ENCODE measurements at places on chromosomes 1 and 21.

GRCh38 chr1:111751906-111752575 is 3.7 kb upstream of the DDX20 start:
- DNase-seq = peak; percentile 32

GRCh38 chr1:168179438-168180147 is 831 bp downstream of the TIPRL start:
- DNase-seq = no peak

GRCh38 chr21:36047139-36047538 is 13.2 kb downstream of the SETD4 start:
- no peak for DNase-seq

DNA sequence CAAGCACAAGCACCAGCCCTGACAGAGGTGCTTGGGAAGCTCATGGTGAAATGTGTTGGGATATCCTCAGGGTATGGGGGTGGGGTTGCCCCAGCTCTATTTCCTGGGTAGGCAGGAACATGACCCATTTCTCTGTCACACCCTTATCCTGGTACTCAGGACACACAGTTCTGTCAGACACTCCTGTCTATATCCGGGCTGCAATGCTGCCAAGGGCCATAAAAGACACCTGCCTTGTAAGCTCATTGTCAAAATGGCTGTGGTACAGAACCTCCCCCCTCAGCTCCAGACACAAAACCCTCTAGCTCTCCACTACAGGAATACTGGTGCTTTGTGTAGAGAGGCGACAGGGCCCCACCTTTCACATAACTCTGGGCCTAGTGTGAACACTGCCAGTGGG is 636.7 kb downstream of the PLA2G4A start:
- no peak for DNase-seq

- DNase-seq = no peak
Measured at GRCh38 chr1:206476591-206476990, 6.3 kb downstream of the IKBKE start.

DNA sequence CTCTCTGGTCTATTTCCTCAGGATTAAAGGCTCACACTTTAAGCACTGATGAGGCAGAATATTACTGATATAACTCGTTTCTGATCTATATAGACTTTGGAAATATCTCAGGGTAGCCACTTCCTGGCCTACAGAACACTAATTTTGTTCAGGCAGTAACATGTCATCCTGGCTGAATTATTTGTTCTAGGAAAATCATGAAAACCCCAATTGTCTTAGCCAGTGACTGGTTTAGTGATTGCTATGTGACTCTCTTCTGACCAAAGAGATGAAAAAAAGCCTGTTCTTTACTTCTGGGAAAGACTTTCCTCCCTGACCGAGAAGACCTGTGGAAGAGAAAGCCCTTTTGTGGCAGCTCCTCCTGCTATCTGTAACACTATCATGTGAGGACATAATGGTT is 453.7 kb downstream of the SETD4 start:
- no peak for DNase-seq

DNA sequence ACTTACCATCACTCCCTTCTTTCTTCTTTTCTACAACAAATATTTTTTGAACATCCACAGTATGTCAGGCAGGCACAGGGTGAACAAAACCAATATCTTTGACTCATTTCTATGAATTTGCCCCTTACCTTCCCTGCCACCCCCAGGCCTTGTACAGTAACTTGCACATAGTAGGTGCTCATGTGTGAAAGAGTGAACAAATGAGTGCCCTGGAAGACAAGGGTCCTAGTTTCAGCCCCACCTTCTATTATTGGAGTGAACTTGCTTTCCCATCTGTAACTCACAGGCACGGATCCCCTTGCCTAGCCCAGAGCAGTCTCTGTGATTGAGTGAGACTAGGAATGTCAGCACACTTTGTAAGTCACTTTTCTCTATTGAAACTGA is 12.8 kb downstream of the ZDHHC18 start:
- no peak for DNase-seq

- no peak for DNase-seq
Measured at GRCh38 chr1:8571200-8571984, 246.0 kb downstream of the RERE start.

DNA sequence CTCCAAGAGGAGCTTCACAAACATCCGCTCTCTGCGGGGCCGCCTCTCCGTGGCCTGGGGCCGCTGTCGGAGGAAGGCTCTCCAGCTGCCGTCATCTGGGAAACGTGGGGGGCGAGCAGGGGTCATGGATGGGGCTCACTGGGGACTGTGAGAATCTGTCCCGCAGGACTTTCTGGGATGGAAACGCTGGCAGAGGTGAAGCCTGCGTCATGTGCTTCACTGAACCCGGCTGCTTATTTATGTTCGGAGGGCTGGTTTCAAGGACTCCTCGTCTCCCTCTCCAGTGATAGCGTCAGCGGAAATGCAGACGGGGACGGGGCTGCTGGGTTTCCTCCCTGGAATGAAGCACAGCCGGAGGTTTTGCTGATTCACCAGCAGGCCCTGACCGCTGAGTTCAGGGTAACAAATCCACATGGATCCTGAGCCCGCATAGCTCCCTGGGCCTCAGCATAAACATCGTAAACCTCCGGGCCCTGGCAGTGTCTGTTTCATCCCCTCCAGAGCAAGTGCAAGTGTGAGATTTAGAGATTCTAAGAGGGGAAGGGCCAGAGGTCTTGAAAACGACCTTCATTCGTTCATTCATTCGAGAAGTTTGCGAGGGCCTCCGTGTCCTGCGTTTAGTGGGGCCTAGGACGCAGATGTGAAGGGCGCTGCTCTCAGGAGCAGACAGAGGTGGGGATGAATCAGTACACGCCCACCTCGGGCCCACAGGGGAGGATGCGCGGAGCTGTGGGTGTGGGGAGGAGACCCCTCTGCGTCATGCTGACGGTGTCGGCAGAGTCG is 7.0 kb upstream of the POFUT2 start:
- DNase-seq = no peak

DNA sequence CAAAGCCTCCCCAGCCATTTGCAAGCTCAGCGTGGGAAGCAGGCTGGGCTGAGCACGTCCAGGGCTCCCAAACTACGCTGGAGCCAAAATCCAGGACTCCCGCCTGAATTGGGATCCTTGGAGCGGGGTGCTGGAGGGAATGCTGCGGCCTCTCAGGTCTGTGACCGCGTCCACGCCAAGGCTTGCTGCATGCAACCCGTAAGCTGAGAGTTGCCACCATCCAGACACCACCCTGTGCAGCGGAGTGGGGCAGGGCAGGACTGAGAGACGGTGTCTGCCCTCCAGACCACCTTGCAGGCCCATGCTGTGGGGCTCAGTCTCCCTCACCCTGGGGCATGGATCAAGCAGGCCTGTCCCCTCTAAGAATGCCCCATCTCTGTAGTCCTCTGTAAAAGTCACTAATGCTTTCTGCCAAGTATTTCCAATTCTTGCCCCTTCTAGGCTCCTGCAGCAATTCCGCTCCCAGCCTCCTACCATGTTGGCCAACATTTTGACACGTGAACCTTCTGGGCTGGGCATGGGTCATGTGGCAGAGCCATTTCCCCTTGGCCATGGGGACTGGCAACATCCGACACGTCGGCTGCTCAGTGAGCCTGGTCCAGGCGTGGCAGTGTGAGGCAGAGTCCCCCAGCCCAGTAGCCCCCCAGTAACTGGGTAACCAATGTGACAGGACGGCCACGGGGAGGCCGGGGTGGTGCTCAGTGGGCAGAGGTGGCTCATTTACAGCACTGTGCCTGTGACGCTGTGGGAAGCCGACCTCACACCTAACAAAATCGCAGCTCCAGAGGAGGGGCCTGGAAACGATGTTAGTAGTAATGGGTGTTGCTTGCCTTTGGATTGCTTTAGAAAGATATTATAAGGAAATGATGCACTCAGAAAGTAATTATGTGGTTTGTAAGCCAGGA is 57.9 kb upstream of the PDE9A start:
- DNase-seq = no peak

DNA sequence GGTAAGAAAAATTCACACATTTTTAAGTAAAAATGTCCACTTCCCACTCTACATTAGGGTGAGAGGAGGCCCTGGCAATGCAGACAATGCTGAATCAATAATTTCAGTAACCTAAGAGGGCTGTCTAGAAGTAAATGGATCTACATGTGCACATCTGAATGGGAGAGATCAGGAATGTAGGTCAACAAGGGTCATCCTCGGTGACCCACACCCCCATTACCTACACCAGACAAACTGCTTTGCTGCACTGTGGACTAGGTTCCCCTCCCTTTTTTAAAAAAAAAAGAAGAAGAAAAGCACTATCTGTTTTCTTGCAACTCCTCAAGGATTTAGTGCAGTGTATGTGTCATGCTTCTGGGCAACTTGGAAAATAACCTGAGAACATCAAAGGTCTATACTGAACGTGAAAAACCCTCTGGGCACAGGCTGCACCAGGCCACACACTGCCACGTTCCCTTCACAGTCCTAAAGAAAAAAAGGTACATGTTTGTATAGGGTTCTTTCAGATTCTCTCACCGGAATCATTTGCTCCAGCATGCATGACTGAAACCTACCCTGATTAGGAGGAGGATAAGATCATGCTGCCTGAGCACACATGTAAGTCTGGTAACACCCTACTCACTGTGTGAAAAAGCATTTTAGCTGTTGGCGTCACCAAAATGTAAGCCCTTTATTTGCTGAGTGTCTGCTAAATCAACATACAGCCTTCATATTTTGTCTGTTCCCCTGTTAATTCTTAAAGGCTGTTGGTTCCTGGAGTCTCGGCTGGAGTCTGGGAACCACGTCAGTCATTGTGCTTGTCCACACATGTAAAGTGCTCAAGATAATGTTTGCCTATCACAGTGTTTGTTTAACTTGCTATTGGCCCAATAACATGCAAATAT is 341.0 kb downstream of the SMYD3 start:
- no peak for DNase-seq
